Panc1 (cell line): ENCODE measurements at places on chromosomes 4 and X. TPM values are rescaled to one million over a fixed set of nuclear protein-coding genes. Genes with fewer than 3 reads are reported as not detected.

DNA sequence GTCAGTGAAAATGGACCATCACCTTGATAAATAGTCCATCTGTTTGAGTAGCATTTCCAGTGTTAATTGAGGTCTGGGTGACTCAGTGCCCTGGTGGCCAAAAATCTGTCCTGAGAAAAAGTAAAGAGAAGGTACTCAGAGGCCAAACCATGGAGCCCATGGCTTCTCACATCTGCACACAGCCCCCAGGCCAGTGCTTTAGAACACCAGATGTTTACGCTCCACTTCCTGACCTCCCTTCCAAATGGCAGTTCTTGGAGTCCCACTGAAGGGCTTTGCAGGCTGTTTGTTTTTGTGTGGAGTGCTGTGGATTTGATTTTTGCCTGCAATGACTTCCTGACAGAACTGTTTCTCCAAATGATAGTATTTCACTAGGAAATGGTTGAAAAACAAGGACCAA is 60.2 kb upstream of the GPC4 start:
- no peak for DNase-seq

GRCh38 chr4:45778514-45778913 is 345.3 kb downstream of the GABRG1 start:
- DNase-seq: no peak

GRCh38 chrX:70030301-70030767 is 19.4 kb downstream of the AWAT2 start:
- DNase-seq: peak; percentile 25

DNA sequence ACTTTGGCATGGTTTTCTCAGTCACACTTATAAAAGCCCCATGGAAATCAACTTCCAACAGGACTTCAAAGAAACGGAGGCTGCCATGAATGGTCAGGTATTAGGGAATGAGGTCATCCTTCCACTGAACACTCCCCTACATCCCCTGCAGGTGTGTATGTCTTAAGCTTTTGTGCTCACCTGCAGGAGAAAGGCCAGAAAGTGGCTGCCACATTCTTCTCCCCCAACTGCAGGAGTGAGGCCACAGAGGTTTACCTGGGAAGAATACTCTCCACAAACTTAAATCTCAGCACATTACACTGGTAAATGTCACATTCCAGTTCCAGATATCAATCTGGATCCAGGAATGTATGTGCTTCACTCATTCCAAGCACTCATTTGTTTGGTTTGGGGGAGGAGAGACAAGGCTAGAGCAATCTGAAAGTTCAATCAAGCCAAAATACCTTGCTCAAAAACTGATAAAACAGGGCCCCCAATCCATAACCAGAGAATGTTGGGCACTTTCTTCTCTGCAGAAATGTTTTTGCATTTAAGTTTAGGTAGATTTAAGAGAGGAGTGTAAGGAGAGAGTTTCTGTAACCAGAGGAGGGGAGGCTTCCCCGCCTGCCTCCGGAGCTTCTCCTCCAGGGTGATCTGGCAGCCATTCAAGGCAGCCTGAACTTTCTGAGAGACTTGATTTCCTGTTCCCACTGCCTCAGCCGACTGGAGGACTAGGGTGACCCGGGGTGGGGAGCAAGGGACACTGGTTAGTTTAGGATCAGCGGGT is 15.4 kb downstream of the FAM9C start:
- no peak for DNase-seq

DNA sequence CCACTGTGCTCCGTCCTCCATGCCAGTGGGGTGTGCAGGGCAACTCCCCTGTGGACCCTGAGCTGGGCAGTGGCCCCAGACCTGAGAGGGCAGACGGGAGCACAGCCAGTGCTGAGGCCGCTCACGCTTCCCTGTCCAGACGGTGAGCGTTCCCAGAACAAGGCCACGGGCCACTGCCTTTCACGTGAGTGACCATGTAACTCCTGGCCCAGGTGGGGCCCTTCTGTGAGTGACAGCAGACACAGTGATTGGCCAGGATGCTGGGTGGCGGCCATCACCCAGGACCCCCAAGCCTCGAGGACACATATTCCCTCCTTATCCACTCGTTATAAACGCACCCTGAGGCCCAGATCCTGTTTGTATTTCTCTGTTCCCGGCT is 10.5 kb downstream of the NSG1 start:
- DNase-seq: no peak

GRCh38 chr4:188328966-188329365 is 189.7 kb downstream of the TRIML1 start:
- no peak for DNase-seq

GRCh38 chr4:78065508-78066192 is 8.5 kb downstream of the FRAS1 start:
- DNase-seq: no peak

- no peak for DNase-seq
Observed at GRCh38 chr4:105135785-105136184, 10.9 kb upstream of the TET2 start.

DNA sequence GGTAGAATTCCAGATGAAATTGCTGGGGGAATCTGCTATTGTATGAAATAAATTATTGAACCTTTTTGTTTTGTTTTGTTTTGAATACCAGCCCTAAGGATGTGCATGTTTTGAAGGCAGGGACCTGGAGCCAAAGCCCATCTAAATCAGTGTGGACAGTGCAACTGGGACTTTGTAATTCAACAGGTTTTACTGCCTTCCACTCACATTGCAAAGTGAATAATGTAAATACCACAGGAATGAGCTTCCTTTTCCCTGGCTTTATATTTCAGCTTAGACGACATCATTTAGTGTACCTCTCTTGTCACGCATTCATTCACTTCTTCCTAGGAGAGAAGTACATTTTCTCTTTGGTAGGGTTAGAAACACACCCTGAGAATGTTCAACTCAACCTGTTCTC is 795.0 kb downstream of the CENPC start:
- DNase-seq: no peak

GRCh38 chrX:78024349-78025059 is 55.1 kb upstream of the PGAM4 start:
- peak; percentile 27 for DNase-seq

GRCh38 chr4:6472387-6473263 is at the start of gene PPP2R2C:
Gene PPP2R2C (minus strand): TSS chr4:6472614. CDS start chr4:6472229, 385 bp downstream.
- DNase-seq: no peak

GRCh38 chrX:155968791-155969190 is 28.7 kb upstream of the IL9R start:
- no peak for DNase-seq

- DNase-seq: no peak
Observed at GRCh38 chrX:101957174-101957573, 25.3 kb upstream of the ZMAT1 start.

- no peak for DNase-seq
Observed at GRCh38 chr4:42150653-42151567, 1.5 kb downstream of the BEND4 start.

DNA sequence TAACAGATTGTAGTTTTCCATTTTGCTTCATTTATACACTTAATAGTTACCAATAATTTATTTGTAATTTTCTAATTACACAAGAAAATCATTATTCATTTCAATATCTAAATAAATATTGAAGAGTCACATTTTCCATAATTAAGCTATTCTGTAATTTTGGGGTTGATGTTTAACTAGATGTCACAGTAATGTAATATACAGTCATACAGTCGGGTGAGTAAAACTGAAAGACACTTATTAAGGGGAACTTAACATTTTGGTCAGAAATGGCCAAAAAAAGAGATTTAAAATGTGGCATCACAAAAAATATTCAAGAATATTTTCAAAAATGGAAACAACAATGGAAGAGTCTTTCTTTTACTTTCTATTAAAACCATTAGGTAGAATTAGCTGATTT is 1080.3 kb downstream of the ARAP2 start:
- DNase-seq: no peak

DNA sequence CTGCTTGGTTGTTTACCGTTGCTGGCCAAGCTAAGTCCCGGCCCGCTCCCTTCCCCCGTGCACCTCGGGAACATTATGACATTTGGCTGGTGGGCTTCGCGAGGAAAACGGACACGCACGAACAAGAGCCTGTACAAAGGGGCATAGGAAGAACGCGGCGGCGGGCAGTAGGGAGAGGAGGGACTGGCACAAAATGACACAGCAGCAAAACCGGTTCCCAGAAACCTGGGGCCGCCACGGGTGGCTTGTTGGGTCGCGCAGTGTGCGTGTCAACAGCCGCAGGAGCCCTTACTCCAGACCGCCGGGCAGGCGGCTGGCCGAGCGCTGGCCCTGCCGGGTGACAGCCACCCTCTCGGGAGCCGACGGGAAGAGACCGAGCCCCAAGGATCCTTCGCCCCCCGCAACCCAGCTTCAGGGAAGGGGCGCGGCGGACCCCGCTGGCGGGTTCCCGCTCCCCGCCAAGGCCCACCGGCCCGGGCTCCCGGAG is 1.6 kb upstream of the LIN54 start:
- no peak for DNase-seq

SLC10A6 gene
- not detected for total RNA-seq

MAGEA1 gene
- not detected for total RNA-seq

SMIM14 gene
- 48.2 TPM for total RNA-seq

BMPR1B gene
- total RNA-seq: 0.62 TPM
